ENCODE measurements at places on chromosomes 4 and X.

DNA sequence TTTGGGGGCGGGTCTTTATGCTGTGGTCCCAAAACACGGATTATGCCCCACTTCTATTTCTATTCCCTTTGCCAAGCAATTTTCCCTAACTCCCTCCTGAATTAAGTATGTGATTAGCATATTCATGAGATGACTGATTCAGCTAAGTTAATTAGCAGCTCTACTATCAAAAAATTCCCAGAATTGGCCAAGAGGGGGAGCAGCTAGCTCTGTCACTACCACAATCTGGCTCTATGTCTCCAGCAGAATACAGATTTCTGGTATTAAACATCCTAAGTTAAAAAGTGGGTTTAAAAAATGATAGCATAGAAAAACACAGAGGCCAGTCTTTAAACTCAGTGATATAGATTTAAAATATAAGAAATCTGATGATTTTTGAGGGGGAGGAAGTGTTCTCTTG, 80.3 kb downstream of the GPC4 start:
- peak; percentile 35 for DNase-seq

GRCh38 chrX:6383488-6383887, 151.4 kb downstream of the VCX3A start:
- no peak for DNase-seq

GRCh38 chr4:18479825-18480224, 458.3 kb upstream of the LCORL start:
- DNase-seq, result no peak

DNA sequence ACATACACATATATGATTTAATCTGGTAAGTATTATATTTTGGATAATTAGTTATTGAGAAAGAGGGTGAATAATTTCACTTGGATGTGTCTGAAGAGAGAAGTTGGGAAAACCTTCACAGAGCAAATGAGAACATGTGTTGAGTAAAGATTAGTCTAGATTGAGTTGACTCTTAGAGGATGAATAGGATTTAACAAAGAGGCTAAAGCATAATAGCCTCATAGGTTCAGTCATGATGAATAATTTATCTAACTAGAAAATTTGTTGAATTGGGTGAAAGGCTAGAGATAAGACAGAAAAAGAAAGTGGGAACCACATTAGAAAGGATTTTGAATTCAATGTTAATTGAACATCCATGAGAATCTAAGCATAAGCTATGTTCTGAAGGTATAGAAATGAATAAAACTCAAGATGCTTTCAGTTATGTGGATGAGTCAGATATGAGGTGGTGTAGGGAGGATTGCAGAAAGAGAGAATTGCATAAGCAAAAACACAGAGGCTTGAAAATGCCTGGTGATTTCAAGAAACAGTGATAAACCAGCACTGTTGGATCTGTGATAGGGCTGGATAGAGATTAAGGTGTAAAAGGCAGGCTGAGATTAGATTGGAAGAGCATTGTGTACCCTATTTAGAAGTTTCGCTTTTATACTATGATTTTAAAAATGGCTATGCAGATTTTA, 207.6 kb upstream of the NR3C2 start:
- DNase-seq, result no peak

DNA sequence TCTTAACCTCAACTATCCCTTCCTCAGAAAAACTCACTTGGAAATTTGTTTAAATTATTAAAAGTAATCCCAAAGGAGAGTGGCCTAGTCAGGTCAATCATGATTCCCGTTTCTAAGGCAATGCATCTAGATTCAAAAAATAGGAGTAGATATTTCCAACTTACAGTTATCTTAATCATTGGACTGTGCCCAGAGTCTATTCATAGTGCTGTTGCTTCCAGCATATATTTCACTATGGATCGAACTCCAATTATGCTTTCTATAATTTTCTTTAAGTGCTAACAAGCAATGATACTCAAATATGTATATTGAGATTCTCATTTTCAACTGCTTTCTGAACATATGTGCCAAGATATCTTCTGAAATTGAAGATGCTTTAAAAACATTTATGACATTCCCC, 229.2 kb upstream of the NWD2 start:
- DNase-seq, result no peak

DNA sequence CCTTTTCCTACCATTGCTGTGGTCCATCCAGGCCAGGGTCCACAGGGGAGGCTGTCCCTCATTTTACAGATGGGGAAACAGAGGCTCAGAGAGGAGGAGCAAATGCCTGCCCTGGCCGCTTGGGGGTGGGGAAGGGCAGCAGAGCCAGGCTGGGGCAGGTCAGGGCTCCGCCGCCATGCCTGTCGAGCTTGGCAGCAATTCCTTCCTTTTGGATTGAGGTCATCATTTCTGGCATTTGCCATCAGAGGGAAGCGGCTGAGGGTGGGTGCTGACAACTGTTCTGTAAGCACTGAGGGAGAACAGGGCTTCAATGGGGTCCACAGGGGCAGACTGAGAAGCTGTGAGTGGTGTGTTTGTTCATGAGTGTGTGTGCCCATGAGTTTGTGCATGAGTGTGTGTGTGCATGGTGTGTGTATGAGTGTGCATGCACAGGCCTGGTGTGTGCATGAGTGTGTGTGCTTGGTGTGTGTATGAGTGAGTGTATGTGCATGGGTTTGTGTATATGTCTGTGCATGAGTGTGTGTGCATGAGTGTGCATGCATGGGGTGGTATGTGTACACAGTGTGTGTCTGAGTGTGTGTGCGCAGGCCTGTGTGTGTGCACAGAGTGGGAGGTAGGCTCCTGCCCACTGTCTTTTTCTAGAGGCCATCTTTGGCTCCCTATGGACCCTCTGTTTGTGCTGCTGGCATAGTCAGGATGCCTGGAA, 115.2 kb downstream of the SORCS2 start:
- no peak for DNase-seq

DNA sequence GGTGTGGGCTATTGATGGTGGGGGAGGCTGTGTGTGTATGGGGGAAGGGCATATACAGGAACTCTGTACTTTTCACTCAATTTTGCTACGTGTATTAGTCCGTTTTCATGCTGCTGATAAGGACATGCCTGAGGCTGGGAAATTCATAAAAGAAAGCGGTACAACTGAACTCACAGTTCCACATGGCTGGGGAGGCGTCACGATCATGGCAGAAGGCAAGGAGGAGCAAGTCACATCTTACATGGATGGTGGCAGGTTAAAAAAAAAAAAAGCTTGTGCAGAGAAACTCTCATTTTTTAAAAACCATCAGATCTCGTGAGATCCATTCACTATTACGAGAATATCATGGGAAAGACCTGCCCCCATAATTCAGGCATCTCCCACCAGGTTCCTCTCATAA, 152.3 kb downstream of the NEK1 start:
- no peak for DNase-seq

Measured in ovary (tissue), 10 donors.